ENCODE measurements at places on chromosomes 4 and X.

DNA sequence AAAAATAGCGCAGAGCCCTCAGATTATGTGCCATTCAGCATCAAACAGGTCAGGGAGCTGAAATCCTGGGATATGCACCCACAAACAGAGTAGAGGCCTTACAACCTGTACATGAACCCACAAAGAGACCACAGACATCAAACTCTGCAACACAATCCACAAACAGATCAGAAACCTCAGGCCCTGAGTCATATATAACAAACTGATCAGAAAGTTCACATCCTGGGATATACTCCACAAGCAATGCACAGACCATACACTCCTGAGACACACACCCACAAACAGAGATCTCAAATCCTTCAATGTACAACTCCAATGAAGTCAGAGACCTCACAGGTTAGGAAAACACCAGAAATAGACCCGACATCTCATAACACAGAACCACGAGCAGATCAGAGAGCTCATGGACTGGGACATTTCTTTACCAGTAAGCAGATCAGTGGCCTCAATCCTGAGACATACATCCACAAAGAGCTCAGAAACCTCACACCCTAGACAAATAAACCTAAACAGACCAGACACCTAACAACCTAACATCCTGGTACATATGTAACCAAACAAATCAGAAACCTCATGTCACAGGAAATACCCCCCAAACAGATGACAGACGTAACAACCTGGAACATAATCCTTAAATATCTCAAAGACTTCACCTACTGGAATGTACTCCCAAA lies 24.2 kb downstream of the SUV39H1 start:
- DNase-seq: no peak

- DNase-seq: no peak
Measured at GRCh38 chrX:123263747-123264146, 79.7 kb downstream of the GRIA3 start.

DNA sequence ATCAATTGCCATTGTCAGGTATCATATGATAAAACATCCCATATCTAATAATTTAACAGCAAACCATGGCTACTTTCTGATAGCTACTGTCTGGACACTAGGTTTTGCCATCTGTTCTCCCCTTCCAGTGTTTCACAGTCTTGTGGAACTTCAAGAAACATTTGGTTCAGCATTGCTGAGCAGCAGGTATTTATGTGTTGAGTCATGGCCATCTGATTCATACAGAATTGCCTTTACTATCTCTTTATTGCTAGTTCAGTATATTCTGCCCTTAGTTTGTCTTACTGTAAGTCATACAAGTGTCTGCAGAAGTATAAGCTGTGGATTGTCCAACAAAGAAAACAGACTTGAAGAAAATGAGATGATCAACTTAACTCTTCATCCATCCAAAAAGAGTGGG lies 7.0 kb downstream of the NPY5R start:
- DNase-seq: no peak

- DNase-seq: no peak
Measured at GRCh38 chr4:6178757-6179156, 21.6 kb downstream of the JAKMIP1 start.

DNA sequence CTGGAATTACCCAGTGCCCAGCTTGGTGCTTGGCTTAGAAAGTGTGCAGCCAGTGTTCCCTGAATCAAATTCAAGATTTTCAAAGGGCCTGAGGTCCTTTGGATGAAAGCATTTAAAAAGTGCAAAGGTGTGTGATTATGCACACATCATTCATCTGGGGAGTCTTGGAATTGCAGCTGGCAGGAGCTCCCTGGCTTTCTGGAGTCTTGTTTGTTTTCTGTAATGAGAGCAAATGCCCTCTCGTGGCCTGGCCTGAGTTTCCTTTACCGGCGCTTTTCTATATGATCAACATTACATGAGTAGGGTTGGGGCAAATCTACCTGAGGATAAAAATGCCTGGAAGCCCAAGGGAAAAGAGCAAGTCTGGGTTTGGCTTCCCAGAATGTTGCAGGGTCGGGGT lies 24.6 kb upstream of the SORCS2 start:
- no peak for DNase-seq

DNA sequence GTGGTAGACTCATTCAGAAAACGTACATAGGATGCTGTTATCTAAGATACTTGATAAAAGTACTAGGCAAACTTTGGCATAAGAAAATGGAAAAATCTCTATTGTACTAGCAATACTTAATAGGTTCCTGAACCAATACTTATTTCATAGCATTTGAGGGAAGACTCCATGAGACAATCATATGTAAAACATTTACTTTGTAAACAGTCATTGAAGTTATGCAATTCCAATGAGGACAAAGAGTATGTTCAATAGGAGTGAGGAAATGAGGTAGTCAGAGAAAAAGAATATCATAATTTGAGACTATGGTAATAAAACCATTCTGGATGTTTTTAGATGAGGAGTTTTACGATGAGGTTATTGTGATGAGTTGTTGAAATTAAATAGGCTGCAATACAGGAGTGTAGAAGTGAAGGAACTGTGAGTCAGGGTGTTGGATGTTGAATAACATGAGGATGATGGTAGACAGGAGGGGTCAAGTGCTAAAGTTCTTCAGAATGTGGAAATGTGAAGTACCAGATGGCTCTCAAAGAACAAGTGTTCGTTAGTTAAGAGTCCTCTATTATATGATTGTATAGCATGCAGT lies 397.9 kb downstream of the PPP3CA start:
- DNase-seq: no peak

DNA sequence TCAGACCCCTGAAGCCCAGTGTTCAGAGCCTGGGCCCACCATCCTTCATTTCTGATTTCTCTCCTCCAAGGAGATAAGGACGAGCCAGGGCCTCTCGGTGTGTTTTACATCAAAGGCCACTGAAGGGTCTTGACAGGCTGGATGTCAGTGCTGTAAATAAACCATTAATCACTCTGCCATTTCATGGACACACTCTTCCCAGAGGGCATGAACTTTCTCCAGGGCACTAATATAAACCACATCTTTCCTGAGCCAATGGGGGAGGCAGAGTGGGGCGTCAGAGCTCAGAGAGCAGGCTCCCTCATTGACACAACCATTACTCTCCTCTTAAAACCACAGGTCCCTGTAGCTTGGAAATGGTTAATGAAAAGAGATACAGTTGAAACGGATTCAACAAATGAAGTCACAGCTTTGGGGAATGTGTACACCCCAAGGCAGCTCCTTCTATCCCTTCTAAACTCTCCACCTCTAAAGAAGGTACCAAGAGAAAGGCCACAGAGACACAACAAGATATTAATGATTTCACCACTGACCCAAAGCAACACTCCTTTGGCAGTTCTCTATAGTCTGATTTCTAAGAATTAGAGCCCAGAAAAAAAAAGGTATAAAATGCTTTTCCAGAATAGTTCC lies 200.6 kb downstream of the CHIC2 start:
- DNase-seq: no peak

- DNase-seq: no peak
Measured at GRCh38 chrX:22527302-22527701, 254.6 kb downstream of the CBLL2 start.

- DNase-seq: no peak
Measured at GRCh38 chr4:95610061-95610569, 61.3 kb upstream of the UNC5C start.

GRCh38 chrX:53190363-53190960 lies 34.5 kb downstream of the KDM5C start:
- no peak for DNase-seq

DNA sequence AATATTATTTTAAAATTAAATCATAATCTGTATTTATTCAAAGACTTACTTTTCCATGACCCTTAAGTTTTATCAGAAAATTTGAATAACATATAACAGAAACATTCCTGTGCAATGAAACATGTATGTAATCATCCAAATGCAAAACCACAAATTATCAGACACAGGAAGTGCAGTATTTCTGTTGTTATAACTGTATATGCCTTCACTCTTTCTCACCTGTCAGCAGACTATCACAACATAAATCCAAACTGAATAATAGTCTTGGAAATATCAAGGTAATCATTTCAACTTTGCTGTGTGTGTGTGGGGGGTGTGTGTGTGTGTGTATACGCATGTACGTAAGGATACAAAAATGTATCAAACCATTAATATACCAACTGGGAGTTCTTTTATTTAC lies 285.9 kb downstream of the SLC7A11 start:
- no peak for DNase-seq

Measured in AG20443 (cell line).